IMR-90 (cell line): ENCODE measurements at places on chromosomes 5 and 9.
A peak's percentile ranks its signal among the peaks of the same experiment; 100 is the strongest.

DNA sequence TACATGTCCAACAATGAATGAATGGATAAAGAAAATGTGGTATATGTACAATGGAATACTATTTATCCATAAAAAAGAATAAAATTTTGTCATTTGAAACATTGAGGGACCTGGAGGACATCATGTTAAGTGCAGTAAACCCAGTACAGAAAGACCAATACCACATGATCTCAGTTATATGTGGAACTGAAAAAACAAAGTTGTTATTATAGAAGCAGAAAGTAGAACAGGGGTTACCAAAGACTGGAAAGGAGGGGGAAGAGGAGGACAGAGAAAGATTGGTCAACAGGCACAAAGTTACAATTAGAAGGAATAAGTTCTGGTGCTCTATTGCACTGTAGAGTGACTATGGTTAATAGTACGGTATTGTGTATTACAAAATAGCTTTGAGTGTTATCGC, 233.8 kb downstream of the SEMA6A start:
- no peak for DNase-seq

- DNase-seq: no peak
Observed at GRCh38 chr5:148792744-148793143, 33.7 kb upstream of the ADRB2 start.

- no peak for DNase-seq
Observed at GRCh38 chr9:116935149-116935897, 248.2 kb downstream of the TRIM32 start.

DNA sequence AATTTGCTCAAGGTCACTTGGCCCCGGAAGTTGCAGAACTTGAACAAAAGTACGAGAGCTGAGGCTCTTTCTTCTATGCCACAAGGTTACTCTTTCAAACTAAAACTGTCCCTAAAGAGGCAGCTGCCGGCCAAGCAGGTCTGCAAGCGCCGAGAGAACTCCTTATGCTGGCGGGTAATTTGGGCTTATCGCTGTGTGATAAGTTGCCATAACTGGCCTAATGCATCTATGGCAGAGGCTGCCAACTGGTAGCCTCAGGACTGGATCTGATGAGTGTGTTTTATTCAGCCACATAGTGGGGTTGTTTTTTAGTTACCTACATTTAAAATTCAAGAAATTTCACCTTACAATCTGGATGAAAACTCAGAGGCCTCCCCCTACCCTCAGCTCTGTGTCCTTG, 68.1 kb upstream of the SPOCK1 start:
- no peak for DNase-seq

DNA sequence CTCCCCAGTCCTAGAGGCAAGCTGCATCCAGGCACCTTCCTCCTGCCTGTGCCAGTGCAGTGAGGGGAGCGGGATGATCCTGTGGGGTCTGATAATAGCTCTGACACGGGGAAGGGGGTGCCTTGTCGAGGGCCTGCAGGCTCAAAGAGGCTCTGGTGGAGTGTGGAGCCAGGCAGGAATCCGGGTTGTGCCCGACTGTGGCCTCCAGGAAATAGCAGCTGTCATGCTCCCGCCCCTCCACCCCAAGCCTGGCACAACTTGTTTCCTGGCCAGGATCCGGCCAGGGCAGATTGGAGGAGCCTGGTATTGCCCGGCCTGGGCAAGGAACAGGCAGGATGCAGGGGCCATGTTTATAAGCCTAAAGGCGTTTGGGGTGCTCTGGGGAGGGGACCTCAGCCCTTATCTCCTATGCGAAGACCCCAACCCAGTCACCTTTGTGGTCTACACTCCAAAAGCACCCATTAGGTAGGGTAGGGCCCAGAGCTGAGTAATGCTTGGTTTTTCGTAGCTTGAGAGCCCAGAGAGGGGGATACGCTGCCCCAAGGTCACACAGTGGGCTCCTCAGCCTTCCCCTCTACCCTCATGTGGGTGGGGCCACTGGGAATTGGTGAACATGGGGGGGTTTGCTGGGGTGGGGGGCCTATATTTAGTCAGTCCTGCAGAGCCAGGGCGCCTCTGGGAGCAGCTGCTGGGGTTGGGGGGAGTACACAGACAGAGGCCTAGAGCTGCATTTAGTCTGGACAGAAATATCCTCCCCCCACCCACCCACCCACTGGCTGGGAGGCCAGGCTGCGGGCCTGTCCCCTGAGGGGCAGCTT, 12.2 kb downstream of the CXXC5 start:
- DNase-seq: no peak

DNA sequence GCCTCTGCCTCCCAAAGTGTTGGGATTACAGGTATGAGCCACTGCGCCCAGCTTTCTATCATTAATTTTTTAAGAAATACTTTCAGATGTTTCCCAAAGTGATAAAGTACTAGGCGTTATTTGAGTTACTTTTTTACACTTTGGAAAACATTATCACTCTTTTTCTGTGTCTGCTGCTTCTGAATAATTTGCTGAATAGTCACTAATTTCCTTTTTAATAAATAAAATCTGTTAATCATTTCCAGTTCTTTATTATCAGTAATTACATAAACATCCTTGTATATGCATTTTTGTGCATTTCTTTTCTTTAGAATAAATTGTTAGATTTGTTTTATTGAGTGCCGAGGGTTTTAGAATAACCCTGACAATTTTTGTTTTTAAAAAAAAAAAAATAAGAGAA, 48.6 kb downstream of the UHRF2 start:
- no peak for DNase-seq

DNA sequence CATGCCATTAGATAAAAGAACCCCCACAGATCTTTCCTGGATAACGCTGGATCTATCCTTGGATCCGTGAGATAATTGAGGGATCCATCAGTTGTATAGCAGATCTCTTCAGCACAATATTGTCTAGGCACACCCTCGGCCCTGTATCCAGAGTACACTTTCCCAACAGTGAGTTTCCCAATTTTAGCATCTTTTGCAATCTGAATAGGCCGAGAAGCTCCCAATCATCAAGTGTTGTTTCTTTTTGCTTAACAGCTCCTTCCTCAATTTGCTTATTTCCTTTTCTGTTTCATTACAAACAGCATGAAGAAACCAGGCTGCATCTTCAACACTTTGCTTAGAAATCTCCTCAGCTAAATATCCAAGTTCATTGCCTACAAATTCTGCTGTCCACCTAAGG, 4.4 kb upstream of the SPTLC1 start:
- DNase-seq: no peak

DNA sequence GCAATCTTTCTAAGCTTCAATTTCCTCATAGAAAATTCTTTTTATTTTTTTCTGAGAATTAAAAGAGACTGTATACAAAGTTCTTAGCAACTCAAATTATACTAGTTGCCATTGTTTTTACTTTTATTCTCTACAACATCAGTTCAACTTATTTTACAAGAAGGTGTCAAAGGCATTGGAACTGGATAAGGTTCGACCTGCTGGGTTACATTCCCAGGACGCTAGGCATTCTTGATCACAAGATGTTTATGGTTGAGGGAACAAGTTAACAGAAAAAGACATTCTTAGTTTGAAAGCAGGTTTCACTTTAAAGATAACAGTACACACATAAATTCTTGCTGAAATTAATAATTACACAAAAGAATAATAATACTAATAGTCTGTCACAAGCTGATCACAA, 163.5 kb upstream of the SNX2 start:
- DNase-seq: no peak

- DNase-seq: no peak
Observed at GRCh38 chr5:72042097-72042496, 65.2 kb upstream of the MAP1B start.

DNA sequence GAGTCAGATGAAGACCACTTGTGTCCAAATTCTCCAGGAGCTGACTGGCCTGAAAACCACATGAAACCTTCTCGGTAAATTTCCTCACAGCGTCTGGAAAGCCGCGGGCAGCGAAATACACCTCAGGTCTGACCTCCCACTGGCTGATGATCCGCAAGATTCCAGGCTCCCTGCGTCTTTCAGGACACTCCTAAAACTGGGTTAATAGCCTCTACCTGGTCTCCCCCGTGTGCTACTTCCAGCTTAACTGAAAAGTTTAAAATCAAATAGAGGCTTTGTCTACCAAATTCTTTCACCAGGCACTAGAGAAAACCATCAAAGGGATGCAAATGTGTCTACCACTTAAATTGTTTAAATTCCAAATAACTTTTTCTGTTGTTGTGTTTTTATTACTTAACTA, 312.6 kb downstream of the DRD1 start:
- no peak for DNase-seq

DNA sequence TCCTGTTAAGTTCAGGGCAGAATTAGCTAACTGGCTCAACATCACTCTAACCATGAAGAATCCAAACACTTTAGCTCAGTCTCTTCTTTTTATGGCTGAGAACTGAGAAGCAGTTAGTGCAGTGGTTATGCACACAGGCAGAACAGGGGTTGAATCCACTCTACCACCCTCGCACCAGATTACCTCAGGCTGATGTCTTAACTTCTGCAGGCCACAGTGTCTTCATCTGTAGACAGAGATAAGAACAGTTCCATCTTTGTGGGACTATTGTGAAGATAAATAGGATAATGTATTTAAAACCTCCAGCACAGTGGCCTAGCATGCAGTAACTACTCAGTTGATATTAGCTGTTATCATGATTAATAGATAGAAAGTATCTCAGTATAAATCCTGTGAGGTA, 54.8 kb downstream of the FAM114A2 start:
- DNase-seq: no peak

- peak; percentile 21 for DNase-seq
Observed at GRCh38 chr5:54785729-54786591, 199.4 kb downstream of the ESM1 start.

DNA sequence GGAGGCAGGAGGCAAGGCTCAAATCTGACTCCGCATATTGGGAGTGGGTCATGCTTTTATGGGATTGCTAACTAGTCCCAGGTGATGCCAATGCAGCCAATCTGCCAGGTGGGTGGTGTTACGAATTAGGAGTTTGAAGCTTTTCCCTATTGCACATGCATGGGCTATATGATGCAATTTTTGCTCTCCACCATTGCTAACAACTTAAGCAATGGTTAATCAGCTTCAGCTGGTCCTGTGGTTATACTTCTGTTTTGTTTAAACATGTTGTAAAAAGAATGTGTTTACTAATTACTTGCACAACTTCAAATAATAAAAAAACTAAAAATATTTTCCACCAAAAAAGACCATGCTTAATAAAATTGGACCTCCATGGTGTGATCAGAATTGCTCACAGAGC, 55.7 kb downstream of the SHC3 start:
- DNase-seq: peak; percentile 68

- DNase-seq: no peak
Observed at GRCh38 chr9:93546356-93546755, 30.0 kb upstream of the PHF2 start.

DNA sequence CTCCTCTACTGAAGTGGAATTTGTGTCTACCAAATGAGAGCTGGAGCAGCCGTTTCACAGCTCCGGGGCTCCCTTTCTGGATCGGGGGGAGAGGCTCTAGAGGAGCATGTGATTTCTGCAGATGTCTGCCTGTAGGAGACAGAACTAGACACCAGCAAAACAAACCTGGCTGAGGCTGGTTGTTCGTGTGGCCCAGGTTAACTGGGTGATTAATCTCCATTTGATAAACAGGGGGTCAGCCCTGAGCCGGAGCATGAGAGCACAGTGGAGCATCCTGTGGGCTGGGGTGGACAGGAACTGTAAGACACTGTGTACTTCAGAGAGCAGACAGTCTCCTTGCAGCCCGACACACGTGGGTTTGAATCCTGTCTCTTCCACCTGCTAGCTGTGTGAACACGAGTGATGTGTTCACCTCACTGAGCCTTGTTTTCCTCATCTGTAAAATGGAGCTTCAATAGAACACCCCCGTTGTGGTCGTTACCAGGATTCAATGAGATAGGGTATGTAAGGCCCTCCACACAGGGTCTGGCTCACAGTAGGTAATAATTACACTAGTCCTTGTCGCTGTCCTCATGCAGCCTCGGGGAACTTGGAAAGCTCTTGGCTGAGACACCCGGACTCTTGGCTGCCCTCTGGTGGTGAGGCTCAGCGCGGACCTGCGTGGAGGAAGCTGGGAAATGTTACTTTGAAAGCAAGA, 12.9 kb downstream of the CXCL14 start:
- peak; percentile 52 for DNase-seq

DNA sequence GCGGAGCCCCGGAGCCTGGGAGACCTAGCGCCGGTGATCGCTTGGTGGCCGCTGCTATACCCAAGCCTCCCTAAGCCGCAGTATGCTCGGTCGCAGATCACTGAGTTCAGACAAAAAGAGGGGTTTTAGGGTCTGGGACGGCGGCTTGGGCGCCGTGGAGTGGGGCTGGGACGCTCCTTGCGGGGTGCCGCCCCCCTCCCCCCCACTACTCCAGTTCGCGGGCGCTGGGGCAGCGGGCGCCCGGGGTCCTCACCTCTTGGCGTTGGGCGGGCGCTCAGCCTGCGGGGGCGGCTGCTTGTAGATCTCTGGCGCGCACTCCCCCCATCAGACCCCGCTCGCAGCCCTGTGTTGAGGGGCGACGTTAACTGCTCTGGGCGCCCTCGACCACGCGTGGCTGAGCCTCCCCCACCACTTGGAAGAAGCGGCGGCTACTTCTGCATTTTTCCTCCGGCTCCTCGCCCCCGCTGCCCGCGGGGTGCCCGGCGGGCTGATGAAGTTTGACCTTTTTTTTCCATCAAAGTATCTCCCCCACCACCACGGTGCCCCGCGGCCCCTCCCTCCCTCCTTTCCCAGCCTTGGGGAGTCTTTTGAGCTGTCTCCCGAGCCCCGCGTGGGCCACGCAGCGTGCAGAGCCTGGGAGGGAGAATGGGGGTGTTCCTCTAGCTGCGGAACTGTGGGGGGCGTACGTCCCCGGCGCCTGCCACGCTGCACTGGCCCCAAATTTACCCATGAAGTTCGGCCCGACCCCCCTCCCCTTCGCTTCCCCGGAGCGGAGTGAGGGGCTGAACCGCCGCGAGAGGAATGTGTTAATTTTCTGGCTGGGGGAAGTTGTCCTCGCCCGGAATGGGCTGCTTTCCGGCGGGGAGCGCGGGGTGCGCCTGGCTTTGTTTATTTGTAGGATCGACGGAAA, 1.2 kb downstream of the CXXC5 start:
- DNase-seq: no peak

DNA sequence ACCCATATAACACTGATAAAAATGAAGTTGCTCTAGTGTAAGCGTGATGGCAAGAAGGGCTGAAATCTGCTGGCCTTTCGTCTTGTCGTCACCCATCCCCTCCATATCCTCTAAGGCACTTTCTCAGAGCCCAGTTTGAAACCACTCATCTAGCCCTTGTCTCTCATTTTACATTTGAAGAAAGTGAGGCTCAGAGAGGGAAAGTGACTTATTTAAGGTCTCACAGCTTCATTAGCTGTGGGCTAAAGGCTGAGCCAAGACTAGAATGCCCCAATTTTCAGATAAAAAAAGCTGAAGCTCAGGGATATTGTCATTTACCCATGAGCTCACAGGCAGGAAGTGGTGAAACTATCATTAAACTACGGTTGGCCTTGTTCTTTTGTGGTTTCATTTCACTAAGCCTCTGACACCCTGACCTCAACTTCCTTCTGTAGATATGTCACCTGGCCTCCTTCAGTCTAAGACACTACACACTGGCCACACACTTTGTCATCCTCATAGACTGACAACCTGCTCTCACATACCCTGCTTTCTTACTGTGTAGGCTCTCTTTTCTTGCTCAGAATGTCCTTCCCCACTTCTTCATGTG, 176.7 kb upstream of the DMAC1 start:
- DNase-seq: no peak

GRCh38 chr5:56440871-56441740, 208.0 kb upstream of the ANKRD55 start:
- DNase-seq: peak; percentile 88

- DNase-seq: no peak
Observed at GRCh38 chr5:143227301-143227700, 176.2 kb downstream of the NR3C1 start.

- DNase-seq: no peak
Observed at GRCh38 chr5:72364171-72364570, 44.0 kb downstream of the PTCD2 start.
